ENCODE measurements at places on chromosomes 5 and 9.

DNA sequence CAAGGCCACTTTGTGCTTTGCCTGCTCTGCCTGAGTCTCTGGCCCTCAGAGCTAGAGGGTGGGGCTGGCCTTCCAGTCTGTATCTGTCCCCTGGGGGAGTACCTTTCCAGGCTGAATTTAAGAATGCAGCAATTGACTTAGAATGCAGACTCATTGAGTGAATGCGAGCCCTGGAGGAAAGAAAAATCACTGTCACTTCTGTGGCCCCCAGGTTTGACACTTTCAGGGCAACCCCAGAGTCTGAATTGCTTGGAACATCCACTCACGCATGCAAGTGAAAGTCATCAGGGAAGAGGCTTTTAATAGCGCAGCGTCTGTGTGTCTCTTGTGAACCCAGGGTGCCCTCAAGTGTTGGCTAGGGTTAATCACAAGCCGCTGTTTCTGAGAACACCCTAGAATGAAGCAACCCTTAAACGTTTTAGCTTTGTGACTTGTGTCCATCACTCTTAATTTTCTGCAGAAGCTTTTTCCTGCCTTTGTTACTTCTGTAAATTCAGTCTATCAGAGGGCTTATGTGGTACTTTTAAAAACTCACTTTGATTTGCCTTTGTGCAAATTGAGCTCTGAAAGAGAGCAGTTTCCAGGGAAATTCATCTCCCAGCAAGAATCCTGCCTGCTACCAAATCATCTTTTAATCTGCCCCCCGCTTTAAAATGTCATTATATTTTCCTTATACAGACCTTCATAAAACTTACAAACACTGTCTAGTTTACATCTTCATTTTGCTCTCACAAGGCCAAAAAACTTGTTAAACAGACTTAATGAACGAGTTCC, 146.8 kb upstream of the IQGAP2 start:
- peak; percentile 36 for DNase-seq

GRCh38 chr5:126186210-126186609, 237.0 kb upstream of the GRAMD2B start:
- no peak for DNase-seq

GRCh38 chr5:51983161-51983560, 599.9 kb downstream of the ISL1 start:
- no peak for DNase-seq

DNA sequence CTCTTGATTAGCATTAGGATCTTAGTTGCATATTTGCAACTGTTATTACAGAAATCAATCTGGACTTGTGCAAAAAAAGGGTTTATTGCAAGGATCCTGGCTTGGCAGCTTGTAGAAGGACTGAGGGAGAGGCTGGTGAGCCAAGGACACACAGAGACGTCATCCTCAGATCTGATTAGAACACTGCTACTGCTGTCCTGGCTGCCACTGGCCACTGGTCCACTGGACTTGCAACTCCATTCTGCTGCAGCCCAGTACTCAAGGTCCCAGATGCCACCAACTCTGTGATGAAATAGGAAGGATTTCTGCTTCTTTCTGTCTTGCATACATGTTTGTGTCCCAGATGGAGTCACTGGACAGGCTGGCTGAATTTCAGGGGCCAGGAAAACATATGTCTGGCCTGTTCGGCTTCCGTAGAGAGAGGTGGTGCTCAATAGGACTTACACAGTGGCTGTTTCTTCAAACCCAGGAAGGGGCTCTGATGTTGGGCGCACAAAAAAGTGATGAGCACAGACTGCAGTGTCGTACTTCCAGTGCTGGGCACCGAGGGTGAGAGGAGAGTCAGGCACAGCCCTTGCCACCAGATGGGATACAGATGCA, 68.9 kb upstream of the SH3PXD2B start:
- DNase-seq = no peak

DNA sequence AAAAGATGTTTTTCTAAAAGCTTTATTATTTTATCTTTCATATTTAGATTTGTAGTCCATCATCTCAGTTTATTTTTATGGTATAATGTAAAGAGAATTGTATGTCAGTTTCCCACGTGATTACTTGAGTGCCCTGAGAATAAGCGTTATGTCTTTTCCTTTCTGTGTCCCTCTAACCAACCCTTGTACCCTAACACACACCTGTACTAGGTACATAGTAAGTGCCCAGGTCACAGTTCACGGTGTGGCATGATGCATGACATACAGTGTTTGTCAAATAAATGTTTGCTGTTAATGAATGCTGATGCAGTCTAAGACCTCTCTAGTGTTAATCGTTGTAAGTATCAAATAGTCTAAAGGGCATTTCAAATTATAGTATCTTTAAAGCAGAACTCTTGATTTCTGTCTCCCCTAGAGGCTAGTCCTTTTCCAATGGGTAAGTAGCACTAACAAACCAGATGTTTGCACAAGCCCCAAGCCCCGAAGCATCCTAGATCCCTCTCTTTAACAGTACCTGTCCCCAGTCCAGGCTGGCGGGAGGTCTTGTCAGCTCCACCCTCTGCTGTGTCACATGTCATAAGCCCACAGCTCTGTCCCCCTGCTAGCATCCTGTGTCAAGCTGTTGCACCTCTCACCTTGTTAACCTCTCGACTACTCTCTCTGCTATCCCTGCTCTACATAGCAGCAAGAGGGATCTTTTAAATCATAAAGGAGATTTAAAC, 23.7 kb downstream of the NUP214 start:
- DNase-seq = no peak

- DNase-seq = no peak
Observed at GRCh38 chr9:27505744-27506161, 18.3 kb upstream of the IFNK start.

DNA sequence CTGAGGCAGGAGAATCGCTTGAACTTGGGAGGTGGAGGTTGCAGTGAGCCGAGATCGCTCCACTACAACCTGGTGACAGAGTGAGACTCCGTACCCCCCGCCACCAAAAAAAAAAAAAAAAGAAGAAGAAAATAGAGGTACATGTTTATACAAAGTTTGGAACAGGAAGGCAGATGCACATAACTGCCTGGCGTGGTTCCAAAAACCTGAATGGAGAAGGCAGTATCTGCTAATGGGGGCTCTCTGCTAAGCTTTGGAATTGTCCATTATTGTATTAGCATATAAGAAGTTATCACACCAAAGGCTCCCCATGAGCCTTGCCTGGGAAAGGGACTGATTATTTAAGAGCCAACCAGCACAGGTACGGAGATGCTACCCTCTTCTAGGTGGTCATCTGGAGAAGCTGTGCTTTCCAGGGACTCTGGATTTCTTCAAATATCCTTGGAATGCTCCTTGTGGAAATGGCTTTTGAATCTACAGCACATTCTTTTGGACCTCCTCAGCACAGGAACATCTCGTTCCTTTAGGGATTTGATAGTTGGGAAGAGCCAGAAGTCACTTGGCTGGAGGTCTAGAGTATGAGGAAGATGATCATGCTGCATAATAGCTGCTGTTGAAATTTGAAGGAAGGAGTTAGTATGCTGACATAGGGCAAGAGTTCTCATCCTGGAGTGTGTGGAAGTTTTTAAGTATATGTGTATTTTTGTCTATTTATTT, 42.5 kb upstream of the ABCA1 start:
- no peak for DNase-seq

- DNase-seq = no peak
Observed at GRCh38 chr9:38010918-38011704, 57.9 kb downstream of the SHB start.

GRCh38 chr5:77893225-77893860, 117.2 kb upstream of the TBCA start:
- no peak for DNase-seq

- DNase-seq = peak; percentile 45
Observed at GRCh38 chr5:149264439-149265067, 7.1 kb upstream of the AFAP1L1 start.

DNA sequence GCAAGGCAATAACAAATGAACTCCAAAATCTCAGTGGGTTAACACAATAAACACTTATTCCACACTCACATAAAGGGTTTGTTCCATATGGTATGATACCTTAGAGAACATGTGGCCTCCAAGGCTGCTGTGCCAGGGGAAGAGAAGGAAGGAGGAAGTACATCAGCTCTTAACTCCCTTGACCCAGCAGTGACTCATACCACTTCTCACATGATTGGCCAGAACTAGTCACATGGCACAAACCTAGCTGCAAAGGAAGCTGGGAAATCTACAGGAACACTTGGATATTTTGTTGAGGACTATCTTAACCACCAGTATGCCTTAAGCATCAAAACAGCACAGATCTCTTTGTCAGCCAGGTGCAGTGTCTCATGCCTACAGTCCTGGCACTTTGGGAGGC, 99.3 kb downstream of the SLIT3 start:
- no peak for DNase-seq

DNA sequence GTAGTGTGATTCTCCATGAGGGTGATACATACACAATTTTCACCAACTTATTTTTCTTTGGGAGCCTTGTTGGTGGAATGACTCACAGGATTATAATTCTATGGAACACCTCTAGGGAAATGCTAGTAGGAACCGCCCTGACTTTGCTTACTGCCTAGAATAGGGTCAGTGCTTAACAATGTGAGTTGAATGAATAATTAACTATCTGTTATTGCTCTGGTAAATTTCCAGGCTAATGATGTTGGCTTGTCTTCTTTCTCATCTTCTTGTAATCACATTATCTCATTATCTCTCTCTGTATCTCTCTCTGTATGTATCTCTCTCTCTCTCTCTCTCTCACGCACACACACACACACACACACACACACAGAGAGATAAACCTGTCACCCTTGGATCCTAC, 291.1 kb downstream of the TRIM32 start:
- DNase-seq = no peak

- DNase-seq = no peak
Observed at GRCh38 chr5:150606476-150606875, 34.0 kb upstream of the SYNPO start.

DNA sequence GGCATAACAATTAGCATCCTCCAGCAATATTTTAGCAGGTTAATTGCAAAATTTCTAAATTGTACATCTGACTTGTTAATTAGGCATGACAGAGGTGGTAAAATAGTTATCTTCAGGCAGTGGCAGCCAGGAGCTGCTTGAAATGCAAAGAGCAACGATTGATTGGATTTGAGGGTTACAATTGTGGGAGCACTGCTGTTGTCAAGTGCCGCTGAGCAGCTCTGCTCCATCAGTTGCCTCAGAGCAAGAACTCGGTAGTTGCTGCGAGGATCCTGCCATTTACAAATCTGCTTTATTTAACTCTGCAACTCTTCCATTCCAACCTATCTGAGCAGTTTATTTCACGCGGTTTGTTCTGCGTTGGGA, 12.6 kb downstream of the PBX3 start:
- DNase-seq = no peak

DNA sequence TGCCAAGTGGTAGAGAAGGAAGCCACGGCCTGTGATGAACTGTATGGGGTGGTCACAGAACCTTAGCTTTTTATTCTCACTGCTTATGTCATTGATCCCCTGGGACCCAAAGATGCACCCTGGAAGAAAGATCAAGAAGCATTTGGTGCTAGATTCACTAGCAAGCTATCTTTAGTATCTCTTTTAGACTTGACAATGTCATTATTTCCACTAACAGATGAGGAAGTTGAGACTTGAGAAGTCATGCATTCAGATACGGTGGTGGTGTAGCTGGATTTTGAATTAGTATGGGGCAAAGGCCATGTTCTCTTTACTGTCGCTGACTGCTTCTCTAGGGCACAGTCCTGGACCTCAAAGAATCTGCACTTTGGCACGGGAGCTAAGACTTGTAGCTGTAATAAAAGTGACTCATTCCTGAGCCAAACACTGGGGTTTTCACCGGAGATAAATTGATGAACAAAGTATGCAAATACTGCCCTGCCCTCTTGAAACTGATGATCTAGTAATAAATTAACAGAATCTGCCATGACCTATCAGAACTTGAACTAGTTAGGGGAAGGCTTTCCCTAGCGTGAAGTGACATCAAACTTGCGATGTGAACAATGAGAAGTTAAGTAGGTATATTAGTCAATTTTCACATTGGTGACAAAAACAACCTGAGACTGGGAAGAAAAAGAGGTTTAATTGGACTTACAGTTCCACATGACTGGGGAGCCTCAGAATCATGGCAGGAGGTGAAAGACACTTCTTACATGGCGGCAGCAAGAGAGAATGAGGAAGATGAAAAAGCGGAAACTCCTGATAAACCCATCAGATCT, 5.4 kb downstream of the GDA start:
- DNase-seq = no peak

DNA sequence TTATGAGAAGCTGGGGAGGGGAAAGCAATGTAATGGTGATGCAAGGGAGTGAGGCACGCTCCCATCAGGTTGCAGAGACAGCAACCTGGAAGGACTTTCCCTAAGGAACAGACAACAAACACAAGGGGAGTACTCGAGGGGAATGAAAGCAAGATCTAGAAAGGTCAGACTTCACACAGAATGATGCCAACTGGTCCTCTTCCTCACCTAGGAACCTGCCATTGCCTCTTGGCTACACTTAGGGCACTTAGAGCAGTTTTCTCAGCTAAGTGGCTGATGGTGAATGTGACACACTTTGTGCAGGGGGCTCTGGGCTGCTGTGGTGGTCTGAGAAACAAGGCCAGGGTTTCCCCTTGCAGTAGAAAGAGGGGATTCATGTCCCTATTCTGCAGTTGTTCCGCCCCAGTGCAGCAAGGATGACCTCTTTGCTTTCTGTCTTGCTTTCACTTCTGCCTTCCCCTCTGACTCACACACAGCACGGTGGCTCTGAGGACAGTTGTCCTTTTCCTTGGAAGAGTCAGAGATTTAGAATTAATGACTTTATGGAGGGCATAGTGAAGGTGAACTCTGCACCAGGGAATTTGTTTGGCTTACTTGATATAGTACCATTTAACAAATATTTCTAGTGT, 394.0 kb upstream of the KLF4 start:
- no peak for DNase-seq

- no peak for DNase-seq
Observed at GRCh38 chr5:42691413-42691937, 65.1 kb upstream of the CCDC152 start.

- peak; percentile 11 for DNase-seq
Observed at GRCh38 chr5:1002836-1003235, 5.8 kb upstream of the NKD2 start.

DNA sequence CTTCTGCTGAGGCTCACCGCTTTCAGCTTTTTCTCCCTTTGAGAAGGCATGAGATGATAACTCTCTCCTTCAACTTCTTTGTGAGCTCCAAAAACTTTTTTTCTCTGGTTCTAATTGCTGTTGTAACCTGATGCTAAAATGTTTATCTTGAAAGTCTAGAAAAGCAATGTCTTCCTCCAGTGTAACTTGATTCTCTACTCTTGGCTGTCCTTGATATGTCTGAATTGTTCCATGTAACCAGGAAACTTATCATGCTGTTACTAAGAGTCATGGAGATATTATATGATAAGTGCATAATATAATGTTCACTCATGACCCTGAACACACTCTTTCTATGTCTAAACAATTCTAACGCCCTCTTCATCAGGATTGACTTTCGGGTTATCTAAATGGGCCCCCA, 128.0 kb upstream of the ABCA1 start:
- no peak for DNase-seq
